Endodermal cell (in vitro differentiated cells): ENCODE measurements at places on chromosomes 13 and 19. TPM values are rescaled to one million over a fixed set of nuclear protein-coding genes. Genes with fewer than 3 reads are reported as not detected.
A peak's percentile ranks its signal among the peaks of the same experiment; 100 is the strongest.

SIGLEC12 gene
- total RNA-seq, result not detected in 2 replicates

MTIF3 gene
- total RNA-seq, result 38.9 to 49.6 TPM (median 46.8 TPM) in 3 replicates

OVOL3 gene
- not detected in 3 replicates for total RNA-seq

LRP3 gene
- 21.2 and 25.3 TPM in 2 replicates for total RNA-seq

CNFN gene
- 5.4 and 6.6 TPM in 2 replicates for total RNA-seq

DNA sequence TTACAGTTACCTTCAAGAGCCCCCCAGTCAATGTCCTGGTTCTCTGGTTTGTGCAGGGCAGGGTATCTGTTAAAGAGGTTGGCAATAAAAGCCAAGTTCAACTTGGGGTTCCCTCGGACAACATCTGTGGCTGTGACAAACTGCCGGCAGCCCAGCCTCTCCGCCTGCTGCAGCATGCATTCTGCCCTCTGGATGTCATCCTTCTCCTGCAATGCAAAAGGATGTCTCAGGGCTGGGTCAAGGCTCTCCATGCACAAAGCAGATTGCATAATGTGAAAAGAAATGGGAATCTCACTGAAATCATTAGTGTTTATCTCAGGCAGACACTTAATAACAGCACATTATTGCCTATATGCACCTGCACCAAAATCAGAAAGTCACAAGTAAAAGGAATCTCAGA is 35.1 kb downstream of the LCP1 start:
- no peaks in the 10 kb centered on the region for H3K4me1 ChIP-seq
- H3K36me3 ChIP-seq, result no peaks in the 10 kb centered on the region
- H3K27ac ChIP-seq, result no peak overlapping the region
- DNase-seq, result peak; percentile 76
- H3K27me3 ChIP-seq, result peaks cover 5% of the 10 kb centered on the region
- no peak overlapping the region for H3K4me3 ChIP-seq

- peak; percentile 98 for DNase-seq
- H3K27ac ChIP-seq, result peak overlapping the region; percentile 98
- no peaks in the 10 kb centered on the region for H3K27me3 ChIP-seq
- no peaks in the 10 kb centered on the region for H3K4me1 ChIP-seq
- H3K36me3 ChIP-seq, result no peaks in the 10 kb centered on the region
- H3K4me3 ChIP-seq, result peak overlapping the region; percentile 80
These were observed 12.6 kb upstream of the ZNF414 start for GRCh38 chr19:8526345-8527091.

- H3K27ac ChIP-seq, result no peak within 1 kb of the TSS
- peak within 1 kb of the TSS; percentile 70 for H3K4me3 ChIP-seq
- H3K36me3 ChIP-seq, result no peaks in the 10 kb centered on the region
- peaks cover 70% of the 10 kb centered on the region for H3K27me3 ChIP-seq
- peaks cover 3% of the 10 kb centered on the region for H3K4me1 ChIP-seq
These were observed at the start of gene FLT3 for GRCh38 chr13:28100150-28101121. Gene FLT3, minus strand, starts transcription at chr13:28100576. Its CDS starts 66 bp downstream, at chr13:28100510.

DNA sequence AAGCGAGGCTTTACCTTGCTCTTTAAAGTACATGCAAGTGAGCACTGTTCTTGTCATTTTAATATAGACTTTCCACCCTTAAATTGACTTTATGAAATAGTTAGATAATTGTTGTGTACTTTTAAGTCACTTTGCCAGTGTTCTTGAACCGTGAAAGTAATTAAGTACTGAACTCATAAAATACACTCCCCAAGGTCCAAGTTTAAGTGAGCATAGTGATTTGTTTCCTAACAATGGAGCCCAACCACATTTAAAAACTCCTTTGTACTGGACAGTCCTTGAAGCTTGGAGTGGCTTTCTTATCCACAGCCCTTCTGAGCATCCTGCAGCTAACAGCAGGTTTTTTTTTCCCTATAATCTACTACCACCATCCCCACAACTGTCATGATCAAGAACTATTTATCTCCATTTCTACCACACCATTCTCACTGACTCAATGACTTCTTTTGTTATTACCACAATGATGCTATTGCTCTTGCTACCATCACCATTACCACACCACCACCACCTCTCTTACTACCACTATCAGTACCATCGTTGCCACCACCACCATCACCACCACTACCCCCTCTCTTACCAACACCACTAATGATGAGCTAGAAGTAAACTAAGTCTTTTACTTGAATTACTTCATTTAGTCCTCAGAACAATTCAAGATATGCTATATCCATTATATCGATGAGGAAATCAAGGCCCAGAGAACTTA is 452.6 kb downstream of the DIAPH3 start:
- H3K27me3 ChIP-seq, result no peaks in the 10 kb centered on the region
- no peak overlapping the region for H3K4me3 ChIP-seq
- no peak for DNase-seq
- no peak overlapping the region for H3K27ac ChIP-seq
- no peaks in the 10 kb centered on the region for H3K4me1 ChIP-seq

DNA sequence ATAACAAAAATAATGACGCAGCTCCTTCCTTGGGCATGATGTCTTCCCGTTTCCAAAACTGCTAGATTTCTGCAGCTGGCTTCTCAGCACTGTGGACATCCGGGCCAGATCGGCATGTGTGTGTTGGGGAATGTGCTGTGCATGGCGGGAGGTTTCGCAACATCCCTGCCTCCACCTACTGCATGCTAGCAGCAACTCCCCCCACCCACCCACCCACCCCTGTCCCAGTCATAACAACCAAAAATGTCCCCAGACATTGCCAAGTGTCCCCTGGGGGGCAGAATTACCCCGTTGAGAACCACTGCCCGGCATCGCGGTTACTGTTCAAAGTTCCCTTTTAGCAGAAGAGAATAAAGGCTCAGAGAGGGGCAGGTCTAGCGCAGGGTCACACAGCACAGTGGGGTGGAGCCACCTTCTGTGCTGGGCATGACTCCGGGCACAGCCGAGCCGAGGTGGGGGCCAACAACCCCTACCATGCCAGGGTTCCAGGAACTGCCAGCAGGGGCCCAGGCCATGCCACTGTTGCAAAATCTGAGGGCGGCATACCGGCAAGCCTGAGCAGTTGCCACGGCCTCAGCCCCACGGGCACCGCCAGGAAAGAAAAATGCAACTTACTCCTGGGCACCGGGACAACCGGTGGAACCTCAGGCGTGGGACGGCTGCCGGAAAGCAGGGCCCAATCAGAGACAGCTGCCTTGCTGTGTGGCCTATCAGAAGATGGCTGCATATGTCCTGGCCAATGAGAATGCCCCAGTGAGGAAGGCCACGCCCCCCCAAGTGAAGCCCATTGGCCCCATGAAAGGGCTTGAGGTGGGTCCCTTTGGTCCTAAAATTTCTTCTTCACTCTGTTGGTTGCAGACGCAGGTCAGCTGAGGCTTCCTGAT is 22.5 kb upstream of the NFIC start:
- H3K27me3 ChIP-seq, result peaks cover 5% of the 10 kb centered on the region
- H3K27ac ChIP-seq, result no peak overlapping the region
- H3K4me3 ChIP-seq, result no peak overlapping the region
- H3K36me3 ChIP-seq, result no peaks in the 10 kb centered on the region
- peak; percentile 81 for DNase-seq

DNA sequence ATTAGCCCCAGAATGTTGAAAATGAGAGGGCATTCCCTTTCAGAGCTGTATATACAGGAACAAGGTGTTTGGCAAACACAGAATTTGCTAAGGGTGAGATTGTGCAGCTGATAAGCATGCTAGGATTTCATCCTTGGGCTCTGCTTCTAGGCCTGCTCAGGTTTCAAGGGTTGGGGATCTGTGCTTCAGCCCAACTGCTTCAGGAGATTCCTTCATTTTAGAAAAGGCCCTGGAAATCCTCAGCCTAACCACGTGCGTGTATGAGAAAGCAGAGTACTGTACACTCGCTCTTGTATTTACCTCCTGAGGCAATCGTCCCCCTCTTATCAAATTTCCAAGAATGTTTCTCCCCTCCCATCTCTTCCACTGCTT is 291.6 kb upstream of the ARGLU1 start:
- no peak overlapping the region for H3K27ac ChIP-seq
- peak; percentile 66 for DNase-seq
- H3K36me3 ChIP-seq, result no peaks in the 10 kb centered on the region
- no peaks in the 10 kb centered on the region for H3K27me3 ChIP-seq
- H3K4me3 ChIP-seq, result peak overlapping the region; percentile 41

GRCh38 chr13:64052521-64052920 is 2636.9 kb upstream of the PCDH20 start:
- no peak overlapping the region for H3K4me3 ChIP-seq
- peaks cover 5% of the 10 kb centered on the region for H3K4me1 ChIP-seq
- DNase-seq, result peak; percentile 63

DNA sequence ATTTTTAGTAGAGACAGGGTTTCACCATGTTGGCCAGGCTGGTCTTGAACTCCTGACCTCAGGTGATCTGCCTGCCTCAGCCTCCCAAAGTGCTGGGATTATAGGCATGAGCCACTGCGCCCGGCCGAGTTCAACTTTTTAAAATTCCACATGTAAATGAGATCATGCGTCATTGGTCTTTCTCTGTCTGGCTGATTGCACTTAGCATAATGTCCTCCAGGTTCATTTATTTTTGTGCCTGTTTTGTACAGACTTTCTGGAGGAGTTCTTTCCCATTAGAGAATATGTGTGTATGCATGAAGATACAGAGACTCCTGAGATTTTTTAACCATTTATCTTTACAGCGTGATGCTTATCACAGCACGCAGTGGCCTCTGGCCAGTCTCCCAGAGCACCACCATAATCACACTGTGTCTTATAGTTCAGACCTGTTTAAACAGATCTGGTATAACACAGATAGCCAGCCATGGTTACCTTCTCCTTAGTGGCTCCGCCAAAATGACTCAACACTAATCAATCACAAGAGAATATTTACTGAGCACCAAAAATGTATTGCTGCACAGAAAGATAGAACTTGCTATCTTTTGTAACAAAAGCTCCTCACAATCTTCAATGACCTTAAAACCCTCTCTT is 11.4 kb upstream of the STARD13 start:
- no peak overlapping the region for H3K4me3 ChIP-seq
- DNase-seq, result no peak
- H3K36me3 ChIP-seq, result no peaks in the 10 kb centered on the region
- no peaks in the 10 kb centered on the region for H3K4me1 ChIP-seq

DNA sequence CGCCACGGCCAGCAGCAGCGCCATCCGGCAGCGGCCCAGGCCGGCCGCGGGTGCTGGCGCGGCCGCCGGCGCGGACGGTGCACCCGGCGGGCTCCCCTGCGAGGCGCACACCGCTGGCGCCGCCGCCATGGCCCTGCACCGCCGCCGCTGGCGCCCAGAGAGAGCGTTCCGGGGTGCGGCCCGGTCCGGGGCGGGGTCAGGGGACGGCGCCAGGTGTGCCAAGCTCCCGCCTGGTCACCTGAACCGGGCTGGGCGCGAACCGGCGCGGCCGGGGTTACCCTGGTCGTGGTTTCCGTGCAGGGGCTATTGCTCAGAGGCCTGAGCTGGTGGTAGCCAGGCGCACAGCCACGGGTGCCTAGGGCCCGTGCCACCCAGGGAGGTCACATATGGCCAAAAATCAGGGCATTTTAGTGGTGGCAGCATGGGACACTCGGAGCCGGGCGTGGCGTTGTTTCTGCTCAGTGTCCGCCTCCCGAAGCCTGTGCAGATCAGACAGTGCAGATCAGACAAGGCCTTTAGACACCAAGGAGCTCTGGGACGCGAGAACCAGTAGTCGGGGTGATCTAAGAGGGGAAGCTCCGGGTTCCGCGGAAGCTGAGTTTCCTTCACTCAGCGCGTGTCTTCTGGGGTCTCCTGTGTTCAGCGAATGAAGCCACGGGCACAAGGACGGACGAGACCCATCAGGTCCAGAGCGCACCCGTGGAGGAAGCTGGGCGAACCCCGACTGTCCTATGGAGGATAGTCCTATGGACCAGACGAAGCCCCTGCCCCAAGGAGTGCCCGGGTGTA is at the start of gene TMEM238:
TMEM238 (minus strand) TSS at position 162 of the 789 bp plus-strand sequence; CDS start at position 129, 33 bp downstream.
- H3K27ac ChIP-seq, result peak within 1 kb of the TSS; percentile 25
- peak within 1 kb of the TSS; percentile 99 for H3K4me3 ChIP-seq
- H3K4me1 ChIP-seq, result peaks cover 14% of the 10 kb centered on the region
- H3K27me3 ChIP-seq, result no peaks in the 10 kb centered on the region
- H3K36me3 ChIP-seq, result peaks cover 30% of the 10 kb centered on the region

DNA sequence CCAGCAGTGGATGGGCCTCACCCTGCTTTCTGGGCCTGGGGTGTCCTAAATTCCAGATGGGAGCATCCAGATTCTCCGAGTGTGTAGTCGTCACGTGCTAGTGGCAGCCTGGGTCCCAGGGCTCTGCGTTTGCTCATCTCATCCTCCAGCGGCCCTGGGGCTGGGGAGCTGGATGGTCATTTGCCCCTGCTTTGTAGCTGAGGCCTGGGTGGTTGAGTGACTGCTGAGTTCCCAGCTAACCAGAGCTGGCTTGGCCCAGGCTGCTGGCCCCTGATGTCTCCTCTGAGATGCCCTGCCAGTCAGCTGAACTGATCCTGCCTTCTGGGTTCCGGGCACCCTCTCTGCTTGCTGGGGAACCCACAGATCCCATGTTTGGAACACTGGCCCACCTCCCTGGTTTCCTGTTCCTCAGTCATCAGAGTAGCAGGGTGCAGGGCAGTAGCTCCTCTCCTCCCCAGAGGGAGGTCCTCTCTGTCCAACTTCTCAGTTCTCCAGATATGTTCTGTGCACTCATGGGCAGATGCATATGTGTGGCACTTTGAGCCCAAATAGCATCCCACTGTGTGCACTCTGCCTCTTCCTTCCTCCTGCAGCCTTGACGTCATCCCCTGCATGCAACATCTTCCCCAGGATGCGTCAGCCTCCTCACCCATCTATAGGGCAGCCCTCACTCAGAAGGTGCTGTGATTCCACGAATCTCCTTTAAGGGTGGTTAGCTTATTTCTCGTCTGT is 22.4 kb upstream of the CRTC1 start:
- no peaks in the 10 kb centered on the region for H3K4me1 ChIP-seq
- H3K27me3 ChIP-seq, result no peaks in the 10 kb centered on the region
- DNase-seq, result no peak
- no peak overlapping the region for H3K4me3 ChIP-seq
- H3K27ac ChIP-seq, result no peak overlapping the region

DNA sequence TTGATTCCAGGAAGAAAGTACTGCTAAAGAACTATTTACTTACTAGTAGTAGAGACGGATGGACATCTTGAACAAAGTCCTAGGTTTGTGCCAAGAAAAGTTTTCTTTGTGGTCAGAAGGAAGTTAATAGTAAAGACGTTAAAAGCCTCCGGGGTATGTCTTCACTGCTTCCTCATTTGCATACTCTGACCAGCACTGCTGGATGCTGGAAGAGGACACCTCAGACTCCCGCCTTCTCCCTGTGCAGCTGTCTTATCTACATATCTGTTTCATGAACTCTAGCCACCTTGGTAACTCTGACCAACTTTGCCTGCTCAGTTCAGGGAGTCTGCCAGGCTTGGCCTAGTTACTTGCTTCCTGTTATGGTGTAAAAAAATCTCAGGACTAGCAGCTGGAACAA is 1109.1 kb upstream of the MIR17HG start:
- no peaks in the 10 kb centered on the region for H3K36me3 ChIP-seq
- peak; percentile 51 for DNase-seq
- no peak overlapping the region for H3K4me3 ChIP-seq

GRCh38 chr13:64276232-64276631 is 2860.6 kb upstream of the PCDH20 start:
- no peaks in the 10 kb centered on the region for H3K36me3 ChIP-seq
- DNase-seq, result no peak
- H3K27ac ChIP-seq, result no peak overlapping the region
- H3K4me1 ChIP-seq, result no peaks in the 10 kb centered on the region
- H3K4me3 ChIP-seq, result no peak overlapping the region

DNA sequence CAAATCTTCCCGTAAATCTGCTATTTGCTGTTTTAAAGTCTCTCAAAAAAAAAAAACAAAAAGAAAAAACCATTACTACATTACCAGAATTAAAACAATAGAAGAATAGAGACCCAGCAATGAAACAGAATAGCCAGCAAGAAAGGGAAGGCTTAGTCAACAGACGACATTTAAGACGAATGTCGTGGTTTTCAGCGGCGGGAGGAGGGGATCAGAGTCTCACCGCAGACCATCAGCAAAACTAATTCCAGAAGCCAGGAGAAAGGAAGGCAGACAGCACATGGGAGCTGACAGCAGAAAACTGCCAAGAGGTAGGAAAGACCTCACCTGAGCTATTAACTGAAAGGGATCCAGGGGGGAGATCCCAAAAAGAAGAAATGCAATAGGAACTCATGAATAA is 128.9 kb downstream of the RNF17 start:
- H3K36me3 ChIP-seq, result peaks cover 78% of the 10 kb centered on the region
- H3K27me3 ChIP-seq, result no peaks in the 10 kb centered on the region
- no peak overlapping the region for H3K27ac ChIP-seq
